ENCODE measurements at places on chromosomes 4 and X.

- no peak for DNase-seq
Measured at GRCh38 chr4:5168891-5169290, 117.6 kb downstream of the STK32B start.

GRCh38 chr4:2767705-2768074, 11.6 kb upstream of the TNIP2 start:
- DNase-seq: no peak

GRCh38 chr4:164304101-164304639, 449.8 kb upstream of the SMIM31 start:
- DNase-seq: no peak

GRCh38 chr4:138252551-138252950, 10.4 kb upstream of the SLC7A11 start:
- no peak for DNase-seq

GRCh38 chr4:81445196-81445595, 26.5 kb downstream of the RASGEF1B start:
- no peak for DNase-seq
